ENCODE measurements at places on chromosomes 13 and 19. TPM values are rescaled to one million over a fixed set of nuclear protein-coding genes. Genes with fewer than 3 reads are reported as not detected.

DNA sequence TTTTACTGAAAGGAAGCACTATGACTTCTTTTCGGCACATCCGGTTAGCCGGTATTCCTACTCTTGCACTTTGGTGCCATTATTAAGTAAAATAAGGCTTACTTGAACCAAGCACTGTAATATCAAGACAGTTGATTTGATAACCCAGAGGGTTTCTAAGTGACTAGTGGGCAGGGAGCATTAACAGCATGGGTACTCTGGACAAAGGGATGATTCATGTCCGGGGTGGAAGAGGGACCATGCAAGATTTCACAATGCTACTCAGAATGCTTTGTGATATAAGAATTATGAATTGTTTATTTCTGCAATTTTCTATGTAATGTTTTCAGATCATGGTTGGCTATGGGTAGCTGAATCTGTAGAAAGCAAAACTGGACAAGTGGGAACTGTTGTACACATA, 282.1 kb downstream of the TDRD3 start:
- no peak for DNase-seq

DNA sequence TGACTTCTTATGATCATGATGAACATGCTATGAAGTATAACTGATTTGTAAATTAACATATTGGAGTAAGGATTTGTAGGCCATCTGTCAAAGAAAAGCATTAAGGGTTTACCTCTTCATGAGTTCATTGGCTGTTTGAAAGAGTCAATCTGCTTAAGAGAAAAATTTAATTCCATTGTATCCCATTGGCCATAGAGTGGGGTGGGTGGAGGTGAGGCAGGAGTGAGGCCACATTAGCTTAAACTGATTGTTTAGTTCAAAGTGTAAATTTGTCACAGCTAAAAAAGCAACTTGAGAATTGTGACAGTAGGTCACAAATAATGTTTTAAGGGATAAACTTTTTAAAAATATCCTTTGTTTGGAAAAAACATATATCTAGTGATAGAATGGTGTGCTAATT, 11.4 kb downstream of the GPR180 start:
- DNase-seq: no peak

GRCh38 chr19:11375143-11375948, 880 bp downstream of the SWSAP1 start:
- DNase-seq: peak; percentile 57

GRCh38 chr13:100208626-100209025, 119.7 kb downstream of the PCCA start:
- DNase-seq: peak; percentile 70

DNA sequence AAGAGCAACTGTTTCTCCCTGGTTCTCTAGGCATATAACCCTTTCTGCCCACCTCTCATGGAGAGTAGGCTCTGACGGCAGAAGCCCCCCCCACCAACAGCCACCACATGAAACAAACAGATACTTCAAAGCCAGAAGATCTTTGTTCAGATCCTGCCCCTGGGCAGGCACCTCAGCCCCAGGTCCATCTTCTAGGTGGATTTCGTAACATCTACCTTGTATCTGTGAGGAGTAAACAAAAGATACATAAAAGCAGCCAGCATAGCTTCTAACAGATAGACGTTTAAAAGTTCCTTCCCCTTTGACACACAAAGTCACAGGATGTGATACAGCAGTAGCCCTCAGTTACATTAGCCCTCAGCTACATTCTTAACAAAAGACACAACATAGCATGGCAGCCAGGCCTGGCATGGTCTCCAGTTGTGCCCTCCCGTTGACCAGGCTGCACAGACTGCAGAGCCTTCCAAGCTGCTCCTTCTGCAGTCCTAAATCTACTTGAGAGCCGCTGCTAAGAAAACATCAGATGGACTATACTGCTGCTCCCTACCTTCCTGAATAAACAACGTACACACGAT, 35.4 kb downstream of the BRD4 start:
- no peak for DNase-seq

FUT3 gene
- not detected for total RNA-seq

SWSAP1 gene
- 1.1 TPM for total RNA-seq

DNA sequence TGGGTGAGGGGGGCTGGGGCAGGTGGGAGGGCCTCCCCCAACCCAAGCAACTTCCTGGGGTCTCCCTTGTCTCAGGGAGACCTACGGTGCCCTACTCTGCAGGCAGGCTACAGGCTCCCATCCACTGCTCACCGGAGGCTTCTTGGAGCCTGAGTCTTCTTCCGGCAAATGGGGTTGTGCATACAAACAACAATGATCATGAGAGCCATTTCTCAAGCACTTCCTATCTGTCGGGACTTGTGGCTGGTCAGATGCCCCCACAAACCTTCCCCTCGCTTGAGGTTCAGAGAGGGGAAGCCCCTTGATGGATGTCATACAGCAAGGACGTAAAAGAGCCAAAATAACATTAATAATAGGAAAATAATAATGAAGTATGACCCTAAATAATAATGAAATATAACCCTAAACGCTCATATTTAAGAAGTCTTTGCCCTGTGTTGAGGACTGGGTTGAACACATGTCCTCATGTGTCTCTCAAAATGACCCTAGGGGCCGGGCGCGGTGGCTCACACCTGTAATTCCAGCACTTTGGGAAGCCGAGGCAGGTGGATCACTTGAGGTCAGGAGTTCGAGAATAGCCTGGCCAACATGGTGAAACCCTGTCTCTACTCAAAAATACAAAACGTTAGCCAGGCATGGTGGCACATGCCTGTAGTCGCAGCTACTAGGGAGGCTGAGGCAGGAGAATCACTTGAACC, 727 bp downstream of the CD37 start:
- DNase-seq: no peak

OR10H1 gene
- not detected for total RNA-seq

DNA sequence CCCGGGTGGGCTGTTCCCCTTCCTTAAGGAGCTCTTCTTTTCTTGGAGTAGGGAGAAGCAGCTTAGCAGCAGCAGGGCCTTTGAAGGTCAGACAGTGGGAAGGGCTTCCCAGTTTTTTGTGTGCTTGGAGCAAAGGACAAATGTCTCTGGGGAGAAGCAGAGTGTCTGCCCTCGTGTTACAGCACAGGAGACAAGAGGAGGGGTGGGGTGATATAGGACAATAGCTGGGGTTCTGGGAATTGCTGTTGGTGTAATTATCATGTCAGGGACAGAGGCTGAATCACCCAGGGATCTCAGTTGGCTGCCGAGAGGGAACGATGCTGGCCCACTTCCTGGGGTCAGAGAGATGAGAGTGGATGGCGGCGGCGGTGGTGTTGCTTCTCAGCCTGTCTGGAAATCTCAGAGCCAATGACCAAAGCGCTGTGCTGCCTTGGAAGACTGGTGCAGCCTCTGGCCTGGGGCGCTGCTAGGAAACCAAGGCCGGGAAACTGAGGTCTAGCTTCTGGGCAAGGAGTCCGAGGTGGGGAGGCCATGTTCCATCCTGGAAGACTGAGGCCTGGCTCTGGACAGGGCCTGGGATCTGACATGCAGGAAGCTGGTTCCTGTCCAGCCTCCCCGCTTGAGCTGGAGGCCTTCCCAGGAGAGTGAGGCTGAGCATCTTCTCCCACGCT, 1.2 kb downstream of the INAFM1 start:
- no peak for DNase-seq

DNA sequence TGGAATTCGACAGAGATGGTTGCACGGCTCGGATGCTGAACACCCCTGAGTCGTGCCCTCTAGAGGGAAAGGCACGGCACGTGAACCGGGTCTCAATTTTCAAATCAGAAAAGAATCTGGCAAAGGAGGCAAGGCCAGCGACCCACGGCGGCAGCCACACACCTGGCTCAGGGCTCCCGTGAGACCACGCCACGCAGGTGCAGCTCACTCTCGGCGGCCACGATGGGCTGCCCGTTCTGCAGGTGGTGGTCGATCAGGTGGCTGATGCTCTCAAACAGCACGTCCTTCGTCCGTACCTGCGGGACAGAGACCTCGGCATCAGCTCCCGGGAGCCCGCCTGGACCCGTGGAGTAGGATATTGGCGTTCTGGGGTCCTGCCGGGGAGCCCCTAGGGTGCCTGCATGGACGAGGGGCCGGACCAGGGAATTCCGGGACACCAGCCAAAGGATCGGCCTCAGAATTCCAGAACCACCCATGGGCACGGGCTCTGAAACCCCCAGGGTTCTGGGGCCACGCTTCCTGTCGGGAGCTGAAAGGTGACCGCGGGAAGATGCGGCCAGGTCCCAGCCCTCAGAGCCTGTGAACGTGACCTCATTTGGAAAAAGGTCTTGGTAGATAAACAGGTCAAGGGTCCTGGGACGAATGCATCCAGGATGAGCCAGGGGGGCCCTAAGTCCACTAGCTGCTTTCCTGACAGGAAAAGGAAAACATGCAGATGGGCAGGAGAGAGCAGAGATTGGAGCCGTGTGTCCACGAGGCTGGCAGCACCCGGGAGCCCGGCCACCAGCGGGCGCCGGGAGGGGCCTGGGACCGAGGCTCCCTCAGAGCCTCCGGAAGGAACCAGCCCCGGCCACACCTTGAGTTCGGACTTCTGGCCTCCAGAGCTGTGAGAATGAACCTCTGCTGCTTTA, 10.1 kb upstream of the C2CD4C start:
- DNase-seq: peak; percentile 36

- no peak for DNase-seq
Observed at GRCh38 chr13:23965346-23965745, 68.0 kb upstream of the C1QTNF9B start.

GRCh38 chr13:100835695-100836094, 161.1 kb upstream of the TMTC4 start:
- no peak for DNase-seq

- no peak for DNase-seq
Observed at GRCh38 chr13:113802090-113802531, 43.1 kb downstream of the TMEM255B start.

DNA sequence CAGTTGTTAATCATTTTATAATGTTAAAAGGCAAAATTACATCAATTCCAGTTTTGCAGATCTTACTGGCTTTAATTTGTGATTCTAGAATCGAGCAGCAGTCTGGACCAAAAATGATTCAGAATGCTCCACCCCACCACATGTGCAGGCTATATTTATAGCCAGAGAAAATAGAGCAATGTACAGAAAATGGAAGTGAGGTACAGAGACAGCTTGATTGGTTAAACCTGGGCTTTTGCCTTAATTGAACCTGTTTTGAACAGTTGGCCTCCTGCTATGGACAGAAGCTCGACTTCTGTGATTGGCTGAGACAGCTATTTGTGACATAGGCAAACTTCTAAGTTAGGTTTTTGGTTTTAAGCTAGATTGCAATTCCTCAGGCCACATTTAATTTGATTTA, 607.4 kb upstream of the MIR17HG start:
- no peak for DNase-seq

DNA sequence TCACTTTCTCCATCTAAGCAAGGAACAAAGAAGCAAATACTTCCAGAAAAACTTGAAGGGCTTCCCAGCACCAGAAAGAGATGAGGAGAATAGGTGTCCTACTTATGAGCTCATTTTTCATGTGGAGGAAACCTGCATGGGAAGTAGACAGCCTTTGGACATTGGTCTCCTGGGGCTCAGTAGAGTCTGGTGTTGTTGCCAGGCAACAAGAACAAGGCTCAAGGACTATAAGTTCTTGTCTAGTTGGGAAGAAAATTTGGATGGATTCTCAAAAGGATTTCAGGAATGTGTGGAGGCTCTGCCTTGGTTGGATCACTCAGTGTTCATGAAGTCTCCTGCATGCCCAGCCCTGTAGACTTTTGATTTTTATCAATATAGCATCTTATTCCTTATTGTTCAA, 84.5 kb downstream of the MBNL2 start:
- DNase-seq: no peak
